ENCODE measurements at places on chromosomes 1 and 21. TPM values are rescaled to one million over a fixed set of nuclear protein-coding genes. Genes with fewer than 3 reads are reported as not detected.

GPR37L1 gene
- not detected for total RNA-seq

GRCh38 chr1:16091296-16091695, 17.8 kb upstream of the FAM131C start:
- peak; percentile 72 for DNase-seq

- no peak for DNase-seq
These were observed 34.0 kb upstream of the SSX2IP start for GRCh38 chr1:84724128-84724860.

CDCP2 gene
- total RNA-seq: not detected

- no peak for DNase-seq
These were observed 18.8 kb downstream of the C1orf52 start for GRCh38 chr1:85240643-85241042.

- DNase-seq: no peak
These were observed 76.6 kb upstream of the ZNF644 start for GRCh38 chr1:91098299-91098906.

GRCh38 chr1:118984722-118985639, 3.2 kb downstream of the TBX15 start:
- no peak for DNase-seq

GRCh38 chr1:207453710-207454045, 450 bp upstream of the CR2 start:
- no peak for DNase-seq

DNA sequence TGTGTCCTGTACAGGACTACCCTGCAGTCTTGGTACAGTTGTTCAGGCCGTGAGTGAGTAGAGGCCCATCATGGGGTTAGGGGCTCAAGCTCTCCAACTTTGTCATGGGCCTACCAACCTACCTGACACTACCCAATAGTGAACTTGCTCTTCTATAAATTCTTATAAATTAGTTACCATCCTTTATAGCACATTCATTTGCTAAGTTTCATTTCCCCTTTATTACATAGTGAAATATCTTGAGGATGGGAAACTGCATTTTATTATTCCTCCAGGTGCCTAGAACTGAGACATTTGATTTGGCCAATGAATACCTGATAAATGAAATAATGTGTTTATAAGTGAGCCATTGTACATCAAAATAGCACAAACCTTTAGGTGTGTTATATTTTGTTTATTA, 9.1 kb upstream of the CTH start:
- DNase-seq: no peak

GRCh38 chr1:193365966-193366365, 179.6 kb upstream of the B3GALT2 start:
- DNase-seq: no peak

- no peak for DNase-seq
These were observed 34.4 kb downstream of the CAPZB start for GRCh38 chr1:19450811-19451515.

DNA sequence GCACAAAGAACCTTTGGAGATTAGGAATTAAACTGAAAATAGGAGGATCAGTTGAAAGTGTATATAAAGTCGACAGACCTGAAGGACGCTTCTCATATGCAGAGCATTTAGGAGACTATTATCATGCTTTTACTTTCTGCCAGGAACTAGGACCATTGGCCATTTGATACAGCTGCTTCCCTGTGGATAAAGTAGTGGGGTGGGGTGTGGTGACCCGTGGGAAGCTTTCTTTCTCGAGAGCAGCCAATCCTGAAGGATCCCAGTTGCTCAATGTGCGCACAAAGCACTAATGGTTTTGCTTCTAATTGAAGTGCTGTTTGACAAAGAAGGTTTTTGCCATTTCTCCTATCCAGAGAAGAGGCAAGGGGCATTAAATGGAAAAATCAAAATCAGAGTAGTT, 14.9 kb upstream of the CD55 start:
- DNase-seq: no peak

DNA sequence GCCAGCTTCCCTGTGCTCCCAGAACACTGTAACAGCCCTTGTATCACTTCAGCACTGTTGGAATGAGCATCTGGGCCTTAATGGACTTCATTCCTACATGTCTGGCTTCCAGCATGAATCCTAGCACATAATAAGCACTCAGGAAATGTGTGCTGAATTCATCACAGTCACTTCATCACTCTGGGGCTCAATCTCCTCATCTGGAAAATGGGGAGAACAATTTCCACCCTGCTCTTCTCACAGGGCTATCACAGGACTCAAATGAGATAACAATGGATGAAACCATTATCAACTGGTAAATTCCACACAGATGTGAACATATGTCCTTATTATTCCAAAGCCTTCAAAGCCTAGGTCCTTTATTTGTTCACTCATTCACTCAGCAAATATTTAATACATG, 12.4 kb downstream of the RAB3B start:
- no peak for DNase-seq

FGR gene
- not detected for total RNA-seq

GRCh38 chr1:38134294-38134755, 87.7 kb upstream of the POU3F1 start:
- no peak for DNase-seq

DNA sequence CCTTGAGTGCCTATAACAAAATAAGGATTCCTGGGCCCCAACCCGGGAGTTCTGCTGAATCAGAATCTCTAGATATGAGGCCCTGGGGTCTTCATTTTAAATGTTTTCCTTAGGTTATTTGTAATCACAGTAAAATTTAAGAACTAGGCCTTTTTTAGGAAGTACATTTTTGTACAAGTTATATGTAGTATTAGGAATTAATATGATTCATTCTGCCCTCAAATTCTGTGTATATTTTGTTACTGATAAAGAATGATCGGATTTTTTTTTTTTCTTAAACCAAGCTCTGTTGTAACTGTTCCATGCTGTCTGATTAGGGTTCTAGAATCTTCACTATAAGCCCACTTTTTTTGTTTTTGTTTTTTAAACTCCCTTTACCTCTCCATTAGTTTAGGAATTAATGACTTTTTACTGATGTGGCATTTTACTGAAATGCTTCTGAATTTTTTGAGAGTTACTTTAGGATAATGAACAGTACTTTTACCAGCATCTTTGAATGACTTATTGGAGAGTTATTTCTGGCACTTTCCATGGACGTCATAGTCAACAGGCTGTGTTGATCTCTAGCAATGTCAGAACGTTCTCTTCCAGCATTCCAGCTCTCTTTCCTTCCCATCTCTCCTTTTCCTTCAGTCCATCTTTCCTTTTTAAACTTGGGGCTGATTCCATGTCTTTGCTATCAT, 48.3 kb downstream of the CLIC4 start:
- no peak for DNase-seq

GRCh38 chr1:34926156-34926555, 3.3 kb downstream of the DLGAP3 start:
- DNase-seq: no peak

GRCh38 chr1:109917051-109917767, 6.6 kb downstream of the CSF1 start:
- no peak for DNase-seq

GRCh38 chr1:178539291-178539690, 26.4 kb downstream of the TEX35 start:
- no peak for DNase-seq

DNA sequence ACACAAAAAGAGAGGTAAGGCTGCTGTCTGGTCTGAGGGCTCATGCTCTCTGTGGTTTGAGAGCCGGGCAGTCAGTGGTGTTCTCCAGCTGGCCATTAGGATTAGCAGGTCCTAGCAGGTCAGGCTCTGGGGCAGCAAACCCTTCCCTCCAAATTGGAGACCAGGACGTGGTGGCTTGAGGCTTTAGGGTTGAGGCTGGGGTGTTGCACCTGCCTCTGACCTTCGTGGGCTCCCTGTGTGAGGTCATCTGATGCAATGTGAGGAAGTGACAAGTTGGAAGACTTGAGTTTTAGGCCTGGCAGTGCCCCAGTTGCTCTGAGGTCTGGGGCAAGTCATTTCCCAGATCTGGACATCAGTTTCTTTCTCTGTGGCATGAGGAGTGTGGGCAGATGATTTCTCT, 24.4 kb downstream of the SZRD1 start:
- no peak for DNase-seq

DNA sequence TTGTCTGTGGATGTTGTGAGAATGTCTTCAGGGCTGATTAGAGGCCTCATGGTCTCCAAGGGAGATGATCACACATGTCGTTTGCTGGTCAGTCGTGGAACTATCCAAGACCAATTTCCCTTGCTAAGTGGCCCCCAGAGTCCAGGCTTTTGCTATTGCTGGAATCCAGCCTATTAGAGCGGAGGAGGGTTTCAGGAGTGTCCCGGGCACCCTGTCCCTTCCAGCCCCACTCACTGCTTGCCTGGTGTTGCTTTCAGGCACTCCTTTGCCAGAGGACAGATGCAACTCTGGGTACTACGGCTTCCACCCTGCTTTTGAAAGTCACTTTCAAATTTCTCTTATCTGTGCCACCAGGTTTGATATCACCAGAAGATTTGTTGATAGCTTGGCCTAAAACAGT, 149.1 kb downstream of the NOS1AP start:
- DNase-seq: no peak

TMED5 gene
- total RNA-seq: 23.5 TPM

- no peak for DNase-seq
These were observed 325.1 kb downstream of the CAMTA1 start for GRCh38 chr1:7110321-7110720.

GRCh38 chr1:9143250-9143649, 14.3 kb upstream of the GPR157 start:
- DNase-seq: peak; percentile 56

DNA sequence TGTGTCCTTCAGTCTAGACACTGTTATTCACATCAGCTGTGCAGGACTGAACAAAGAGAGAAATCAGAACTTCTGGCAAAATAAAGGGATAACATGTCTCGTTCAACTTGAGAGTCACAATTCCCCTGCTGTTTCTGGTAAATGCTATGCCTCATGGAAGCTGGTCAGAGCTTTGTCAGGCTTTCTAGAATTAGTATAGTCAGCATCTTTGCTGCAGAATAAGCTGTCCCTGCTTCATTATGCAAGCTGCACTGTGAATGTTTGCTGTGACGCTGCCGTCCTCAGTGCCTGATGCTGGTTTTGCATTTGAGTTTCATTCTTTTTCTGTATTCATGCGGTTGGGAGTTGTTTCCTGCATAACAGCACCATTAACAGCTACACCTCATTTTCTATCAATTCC, 96.4 kb upstream of the KCNJ6 start:
- no peak for DNase-seq

DNA sequence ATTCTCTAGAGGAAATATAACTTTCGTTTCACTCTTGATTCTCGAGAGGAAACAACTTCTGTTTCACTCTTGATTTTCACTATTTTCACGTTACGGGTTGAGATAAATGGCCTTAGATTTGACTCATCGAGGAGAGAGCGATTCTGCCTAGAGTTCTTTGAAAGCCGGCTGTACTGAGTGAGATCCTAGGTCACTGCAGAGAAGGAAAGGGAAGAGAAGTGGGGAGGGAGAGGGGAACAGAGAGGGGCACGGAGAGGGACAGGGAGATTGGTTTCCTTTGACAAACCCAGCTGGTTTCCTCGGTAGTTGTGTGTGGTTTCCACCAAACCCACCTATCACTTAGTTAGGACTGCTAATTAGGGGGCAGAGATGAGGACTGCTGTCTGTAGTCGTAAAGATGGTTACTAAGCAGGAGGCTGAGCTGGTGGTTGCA, 21.6 kb upstream of the GPR137B start:
- DNase-seq: no peak

DNA sequence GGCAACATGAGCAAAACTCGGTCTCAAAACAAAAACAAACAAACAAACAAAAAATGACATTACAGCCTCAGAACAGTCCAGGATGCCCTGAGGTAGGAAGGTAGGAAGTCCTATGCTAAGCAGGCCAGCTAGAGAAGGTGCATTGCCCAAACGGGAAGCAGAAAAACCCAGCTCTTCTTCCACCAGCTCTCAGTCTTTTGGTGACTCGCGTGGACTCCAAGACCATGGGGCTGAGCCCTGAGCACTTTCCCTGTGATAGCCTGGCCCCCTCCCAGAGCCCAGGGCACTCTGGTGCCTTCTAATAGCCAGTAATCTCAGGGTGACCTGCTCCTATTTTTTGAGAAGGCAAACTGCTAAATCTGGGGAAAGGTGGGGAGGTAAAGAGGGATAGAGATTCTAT, 16.1 kb downstream of the PHLDA3 start:
- DNase-seq: no peak

- no peak for DNase-seq
These were observed 70.3 kb downstream of the TNFSF18 start for GRCh38 chr1:172980456-172980855.

DNA sequence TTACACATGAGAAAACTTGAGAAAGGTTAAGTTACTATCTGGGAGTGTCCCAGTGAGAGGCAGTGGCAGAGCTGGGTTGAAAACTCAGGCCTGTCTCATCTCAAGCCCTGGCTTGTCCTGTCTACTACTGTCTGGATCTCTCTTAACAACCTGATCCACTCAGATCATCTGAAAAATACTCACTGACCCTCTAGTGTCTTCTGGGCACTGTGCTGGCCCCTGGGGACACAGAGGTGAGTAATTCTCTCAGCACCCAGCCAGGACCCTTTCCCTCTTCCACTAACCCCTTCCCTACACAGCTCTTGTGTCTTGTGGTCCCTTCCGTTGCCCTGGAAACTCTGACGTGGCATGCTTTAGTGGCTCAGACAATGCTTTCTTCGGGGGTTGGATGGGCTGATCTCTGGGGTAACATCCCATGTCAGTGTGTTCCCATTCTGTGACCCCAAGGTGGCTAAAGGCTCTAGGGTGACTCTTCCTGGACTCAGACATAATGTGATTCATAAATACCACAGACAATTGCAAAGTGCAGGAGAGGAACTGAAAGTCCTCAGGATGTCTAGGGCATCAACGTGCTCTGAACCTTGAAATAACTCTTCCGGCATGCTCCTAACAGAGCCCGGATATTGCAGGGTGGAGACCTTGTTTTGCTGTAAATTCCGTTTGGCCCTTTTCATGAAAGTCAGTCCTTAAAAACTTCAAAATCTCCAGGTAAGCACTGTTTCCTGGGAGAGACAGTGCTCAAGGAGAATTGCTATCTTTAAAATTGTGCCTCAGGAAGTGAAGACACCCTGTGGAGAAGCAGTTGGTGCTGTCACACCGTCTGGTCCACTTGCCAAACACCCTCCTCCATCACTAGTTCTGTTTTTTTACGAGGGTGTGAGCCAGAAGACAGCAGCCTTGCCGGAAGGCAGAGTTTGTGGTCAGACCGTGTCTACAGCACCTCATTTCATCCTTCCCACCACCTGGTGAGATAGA, 4.0 kb downstream of the SHISAL2A start:
- DNase-seq: no peak

CCDC28B gene
- total RNA-seq: 30.7 TPM

TSTD1 gene
- not detected for total RNA-seq

DNA sequence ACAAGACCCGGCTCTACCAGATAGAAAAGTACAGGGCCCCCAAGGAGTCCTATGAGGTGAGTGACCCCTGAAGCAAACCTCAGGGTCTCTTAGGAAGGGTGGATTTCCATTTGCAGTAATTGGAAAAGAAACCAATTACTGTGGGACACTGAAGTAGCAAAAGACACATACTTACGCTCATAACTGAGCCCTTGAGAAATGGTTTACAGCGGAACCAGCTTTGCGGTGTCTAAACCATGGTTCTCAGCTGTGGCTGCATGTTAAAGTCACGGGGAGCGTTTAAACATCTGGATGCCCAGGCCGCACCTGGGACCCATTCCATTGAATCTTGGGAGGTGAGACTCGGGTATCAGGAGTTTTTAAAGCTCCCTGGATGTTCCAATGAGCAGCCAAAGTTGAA, 110.7 kb downstream of the HUNK start:
- no peak for DNase-seq

EDN2 gene
- 0.38 TPM for total RNA-seq

GRCh38 chr1:46118856-46119255, 13.6 kb downstream of the PIK3R3 start:
- DNase-seq: no peak

GRCh38 chr21:26025536-26026512, 144.7 kb downstream of the APP start:
- DNase-seq: no peak

CD53 gene
- total RNA-seq: not detected

SIK1 gene
- total RNA-seq: 60.7 TPM

FCRL5 gene
- not detected for total RNA-seq

ST6GALNAC5 gene
- total RNA-seq: 6.2 TPM
